ENCODE measurements at places on chromosomes 11 and 22.

DNA sequence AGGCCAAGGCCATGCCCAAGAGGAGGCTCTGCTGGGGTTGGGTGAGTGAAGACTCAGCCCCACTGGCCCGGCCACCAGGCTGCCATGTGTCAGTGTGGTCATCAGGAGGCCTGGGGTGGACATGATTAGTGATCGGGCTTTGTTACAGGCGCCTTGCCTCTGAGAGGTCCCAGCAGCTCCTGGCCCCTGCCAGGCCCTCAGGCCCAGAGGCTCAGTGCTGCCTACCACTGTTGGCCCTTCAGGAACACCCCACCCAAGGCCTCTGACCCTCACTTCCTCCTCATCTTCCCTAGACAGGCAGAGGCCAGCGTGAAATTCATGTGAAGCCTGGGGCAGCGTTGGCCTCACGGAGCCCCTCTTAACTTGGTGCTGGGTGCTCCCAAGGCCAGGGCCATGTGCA is 2.2 kb downstream of the MRPL23 start:
- no peak for DNase-seq

DNA sequence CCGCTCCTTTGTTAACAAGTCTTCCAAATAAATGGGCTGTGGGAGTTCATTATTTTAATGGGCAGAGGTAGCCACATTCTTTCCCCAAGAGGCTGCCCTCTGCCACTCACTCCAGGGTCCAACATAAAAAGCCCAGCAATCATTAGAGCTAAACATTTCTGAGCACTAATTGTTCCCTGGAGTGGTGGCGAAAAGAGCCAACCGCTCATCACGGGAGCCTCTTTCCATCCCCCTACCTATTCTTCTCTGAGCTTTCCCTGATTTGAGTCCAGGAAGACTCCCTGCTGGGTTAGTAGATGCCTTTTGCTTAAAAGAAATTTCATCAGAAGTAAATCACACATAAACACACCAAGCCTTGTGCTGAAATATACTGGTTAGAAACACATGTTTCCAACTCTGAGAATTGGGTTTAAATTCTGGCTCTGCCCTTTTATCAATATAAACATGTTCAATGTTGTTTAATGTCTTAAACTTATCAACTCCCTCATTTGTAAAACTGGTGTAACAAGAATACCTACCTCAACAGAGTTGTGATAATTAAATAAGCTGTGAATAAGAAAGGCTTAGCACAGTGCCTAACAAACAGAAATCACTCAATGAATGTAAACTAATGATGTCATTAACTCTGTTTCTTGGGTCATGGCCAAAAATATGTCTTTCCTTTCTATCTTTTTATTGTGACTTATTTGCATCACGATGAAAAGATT is at the start of gene OR5A2:
Gene OR5A2 (minus strand): TSS at position 53 of the 707 bp plus-strand sequence. CDS start 3,460 bp downstream, outside the sequence.
- DNase-seq: no peak

DNA sequence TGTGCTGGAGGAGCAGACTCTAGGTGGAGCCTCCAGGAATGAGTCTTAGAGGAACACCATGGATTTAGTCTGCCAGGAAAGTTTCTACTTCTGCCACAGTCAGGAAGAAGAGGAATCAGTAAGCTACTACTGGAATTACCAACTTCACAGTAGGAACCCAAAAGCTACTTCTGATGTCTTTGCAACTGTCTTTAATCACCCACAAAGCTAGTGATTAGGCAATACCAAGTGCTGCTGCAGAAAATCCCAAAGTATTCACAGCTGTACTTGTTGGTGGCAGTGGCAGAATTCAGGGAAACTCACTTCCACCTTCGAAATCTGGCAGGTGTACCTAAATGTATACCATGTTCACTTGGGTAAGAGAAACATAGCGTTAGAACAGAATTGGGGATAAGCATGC is 264.5 kb upstream of the SORL1-AS1 start:
- DNase-seq: no peak

DNA sequence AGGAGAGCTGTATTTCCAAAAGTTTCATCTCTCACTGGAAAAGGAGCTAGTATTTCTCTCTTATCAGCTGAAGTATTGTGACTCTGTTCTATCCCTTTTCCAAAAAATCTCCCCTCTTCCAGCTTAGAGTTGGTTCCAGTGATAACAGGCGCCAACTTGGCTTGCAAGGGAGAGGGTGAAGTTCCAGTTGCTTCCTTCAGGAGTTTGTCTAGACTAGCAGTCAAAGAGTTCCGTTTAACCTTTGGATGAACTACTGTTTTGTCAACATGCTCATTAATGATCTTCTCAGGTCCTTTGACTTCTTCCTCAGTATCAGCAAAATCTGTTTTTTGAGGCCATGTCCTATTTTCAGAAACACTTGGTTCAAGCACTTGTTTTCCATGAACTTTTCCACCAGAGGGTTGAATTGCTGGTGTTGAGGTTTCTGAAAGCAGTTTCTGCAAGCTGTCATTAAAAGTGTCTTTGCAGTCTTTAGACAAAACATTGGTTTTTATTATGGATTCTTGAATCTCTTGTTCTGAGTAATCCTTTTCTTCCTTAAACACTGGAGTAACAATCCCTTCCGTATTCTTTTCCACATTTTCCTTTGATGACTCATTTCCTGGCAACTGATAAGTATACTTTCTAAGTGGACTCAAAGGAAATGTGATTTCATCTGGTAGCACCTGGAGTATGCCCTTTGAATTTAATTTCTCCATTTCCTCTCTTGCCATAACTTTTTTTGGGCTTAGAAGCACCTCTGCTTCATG is 39.7 kb upstream of the CCDC89 start:
- DNase-seq: peak; percentile 89

DNA sequence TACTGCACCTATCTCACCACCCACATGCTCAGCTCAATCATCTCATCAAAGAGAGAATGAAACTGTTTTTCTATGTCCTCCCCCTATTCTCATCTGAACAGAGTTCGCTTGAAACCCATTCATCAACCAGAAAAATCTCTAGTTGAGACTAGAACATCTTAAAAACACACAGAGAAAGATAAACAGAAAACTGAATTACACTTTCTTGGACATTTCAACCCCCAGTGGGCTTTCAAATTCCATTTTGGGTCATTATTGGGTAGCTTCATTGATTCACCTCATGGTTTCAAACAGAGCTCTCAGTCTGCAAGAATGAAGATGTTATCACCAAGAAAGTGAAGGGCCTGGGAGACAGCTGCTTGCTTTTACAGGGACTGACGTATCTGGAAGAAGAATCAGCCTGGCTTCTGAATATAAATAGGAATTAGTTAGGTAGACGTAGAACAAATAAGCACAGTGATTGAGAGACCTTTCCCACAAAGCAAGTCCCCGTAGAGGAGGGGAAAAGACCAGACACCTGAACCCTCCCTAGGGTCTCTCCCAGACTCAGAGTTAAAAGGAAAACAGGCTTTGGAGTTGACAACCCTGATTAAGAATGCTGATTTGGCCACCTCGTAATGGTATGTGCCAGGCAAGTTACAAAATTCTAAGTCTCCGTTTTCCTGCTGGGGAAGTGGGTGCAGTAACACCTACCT is 155.7 kb downstream of the BBOX1 start:
- DNase-seq: no peak

DNA sequence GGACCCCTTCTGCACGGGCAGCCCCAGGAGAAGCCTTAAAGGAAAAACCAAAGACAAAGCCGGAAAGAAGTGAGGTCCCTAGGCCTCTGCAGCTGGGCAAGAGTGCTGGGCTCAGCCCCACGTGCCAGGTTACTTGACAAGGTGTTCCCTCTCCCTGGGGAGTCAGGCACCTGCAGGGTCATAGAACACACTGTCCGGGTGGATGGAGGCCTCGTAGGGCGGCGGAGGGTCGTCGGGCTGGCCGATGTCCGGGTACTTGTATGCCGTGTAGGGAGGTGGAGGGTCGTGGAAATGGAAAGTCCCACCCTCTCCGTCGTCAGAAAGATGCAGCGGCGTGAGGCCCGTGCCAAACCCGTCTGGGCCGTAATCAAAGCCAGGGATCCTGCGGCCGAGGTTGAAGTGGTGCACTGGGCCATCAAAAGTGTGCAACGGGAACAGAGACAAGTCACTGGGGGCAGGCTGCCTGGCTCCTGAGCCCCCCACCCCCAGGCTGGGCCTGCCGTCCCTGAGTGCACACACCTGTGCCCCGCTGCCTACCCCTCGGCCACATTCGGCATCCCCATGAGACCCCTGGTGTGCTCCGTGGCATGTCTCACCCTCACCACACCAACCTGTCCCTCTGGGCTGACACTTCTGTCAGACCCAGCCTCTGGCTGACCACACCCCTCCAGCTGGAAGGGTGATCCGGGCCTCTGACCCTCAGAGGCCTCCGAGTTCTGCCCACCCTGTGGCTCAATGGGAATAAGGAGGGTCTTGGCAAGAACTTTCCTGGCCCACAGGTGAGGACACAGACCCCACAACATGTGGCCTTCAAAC is 81.1 kb downstream of the DGCR2 start:
- DNase-seq: no peak

Measured in fibroblast of pulmonary artery (primary cell).